ENCODE measurements at places on chromosomes 1 and 21.
A peak's percentile ranks its signal among the peaks of the same experiment; 100 is the strongest.

- DNase-seq = no peak
These were observed 1093.6 kb upstream of the B3GALT2 start for GRCh38 chr1:194279975-194280374.

DNA sequence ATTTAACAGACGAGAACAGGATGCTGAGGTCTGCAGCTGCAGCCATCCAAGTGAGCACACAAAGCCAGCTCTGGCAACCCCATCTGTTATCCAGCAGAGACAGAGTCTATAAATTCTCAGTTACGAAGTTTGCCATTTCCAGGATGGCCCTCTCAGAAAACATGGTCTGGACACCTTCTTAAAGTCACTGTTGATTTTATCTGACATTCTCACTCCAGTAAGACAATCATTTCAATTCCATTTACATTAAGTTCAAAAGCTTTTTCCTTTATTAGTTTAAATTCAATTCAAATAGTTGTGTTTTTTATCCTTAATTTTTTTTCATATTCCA, 125.5 kb downstream of the DMRTB1 start:
- DNase-seq = no peak

DNA sequence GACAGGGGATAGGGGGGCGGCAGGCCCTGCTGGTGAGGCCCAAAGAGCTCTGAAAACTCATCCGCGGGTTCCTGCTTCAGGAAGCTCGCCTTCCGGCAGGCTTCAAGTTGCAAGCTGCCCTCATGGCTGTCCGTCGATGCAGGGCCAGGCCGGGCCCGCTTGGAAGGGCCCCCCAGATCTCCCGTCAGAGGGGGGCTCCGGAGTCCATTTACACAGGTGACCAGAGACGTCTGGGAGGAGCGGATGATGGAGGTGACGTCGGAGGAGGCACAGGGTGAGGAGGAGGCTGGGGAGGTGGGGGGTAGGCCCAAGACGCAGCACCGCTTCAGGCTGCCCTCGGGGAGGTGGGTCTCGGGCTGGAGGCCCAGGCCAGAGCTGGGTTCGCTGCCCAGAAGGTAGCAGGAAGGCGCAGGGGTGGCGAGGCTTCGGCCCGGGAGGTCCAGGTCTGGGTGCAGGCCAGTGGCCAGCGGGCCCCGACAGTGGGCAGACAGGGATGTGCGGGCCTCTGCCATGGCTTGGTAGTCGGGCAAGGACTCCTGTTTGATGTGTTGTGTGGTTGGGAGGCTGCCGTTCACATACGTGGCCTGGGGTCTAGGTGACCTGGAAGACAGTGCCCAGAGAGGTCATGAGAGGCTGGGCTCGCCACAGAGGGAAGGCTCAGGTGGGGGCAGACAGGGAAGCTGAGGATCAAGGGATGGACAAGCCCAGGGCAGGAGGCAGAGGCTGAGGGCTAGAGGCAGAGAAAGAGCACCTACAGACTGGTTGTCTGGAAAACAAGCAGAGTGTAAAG, 135.4 kb downstream of the DMRTB1 start:
- no peak for DNase-seq

DNA sequence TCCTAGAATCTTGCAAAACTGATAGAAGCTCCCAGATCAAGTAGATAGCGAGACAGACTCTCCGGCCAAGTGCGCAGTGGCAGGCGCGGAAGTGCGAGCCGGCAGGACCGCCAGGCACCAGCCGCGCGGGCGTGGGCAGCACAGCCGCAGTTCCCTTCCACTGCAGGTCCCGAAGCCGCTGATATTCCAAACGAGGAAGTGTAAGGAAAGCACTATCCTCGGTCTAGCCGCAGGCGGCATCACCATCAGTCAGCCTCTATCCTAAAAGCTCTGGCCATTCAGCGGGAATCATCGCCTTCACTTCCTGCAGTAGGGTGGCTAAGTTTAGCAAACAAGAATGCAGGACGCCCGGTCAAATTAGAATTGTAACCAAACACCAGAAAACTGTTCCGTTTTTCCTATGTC, 710 bp downstream of the GLRX2 start:
- DNase-seq = no peak

- DNase-seq = no peak
These were observed 4.8 kb downstream of the NTNG1 start for GRCh38 chr1:107145637-107146036.

GRCh38 chr1:65069011-65069565, 78.9 kb upstream of the AK4 start:
- DNase-seq = no peak

DNA sequence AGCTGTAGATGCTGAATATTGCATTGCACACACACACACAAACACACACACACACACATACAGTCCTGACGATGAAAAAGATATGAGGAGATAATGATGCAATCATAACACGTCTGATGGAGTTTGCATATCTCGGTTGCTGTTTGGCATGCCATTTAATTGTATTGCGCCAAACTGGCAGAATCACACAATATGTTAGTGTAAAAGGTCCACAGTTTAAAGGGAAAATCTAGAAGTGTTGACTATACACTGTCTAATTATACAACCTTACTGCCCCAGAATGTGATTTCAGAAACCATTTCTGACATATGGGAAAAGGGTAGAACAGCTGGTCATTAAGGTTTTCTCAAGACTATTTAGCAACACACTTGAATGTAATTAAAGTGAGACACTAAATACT, 123.7 kb upstream of the PROX1 start:
- no peak for DNase-seq

- DNase-seq = no peak
These were observed 1.8 kb downstream of the SMYD2 start for GRCh38 chr1:214282630-214283242.

- no peak for DNase-seq
These were observed 76.2 kb downstream of the DPYD start for GRCh38 chr1:97844552-97845089.

- peak; percentile 58 for DNase-seq
These were observed 39.4 kb downstream of the ABCG1 start for GRCh38 chr21:42258150-42258884.

DNA sequence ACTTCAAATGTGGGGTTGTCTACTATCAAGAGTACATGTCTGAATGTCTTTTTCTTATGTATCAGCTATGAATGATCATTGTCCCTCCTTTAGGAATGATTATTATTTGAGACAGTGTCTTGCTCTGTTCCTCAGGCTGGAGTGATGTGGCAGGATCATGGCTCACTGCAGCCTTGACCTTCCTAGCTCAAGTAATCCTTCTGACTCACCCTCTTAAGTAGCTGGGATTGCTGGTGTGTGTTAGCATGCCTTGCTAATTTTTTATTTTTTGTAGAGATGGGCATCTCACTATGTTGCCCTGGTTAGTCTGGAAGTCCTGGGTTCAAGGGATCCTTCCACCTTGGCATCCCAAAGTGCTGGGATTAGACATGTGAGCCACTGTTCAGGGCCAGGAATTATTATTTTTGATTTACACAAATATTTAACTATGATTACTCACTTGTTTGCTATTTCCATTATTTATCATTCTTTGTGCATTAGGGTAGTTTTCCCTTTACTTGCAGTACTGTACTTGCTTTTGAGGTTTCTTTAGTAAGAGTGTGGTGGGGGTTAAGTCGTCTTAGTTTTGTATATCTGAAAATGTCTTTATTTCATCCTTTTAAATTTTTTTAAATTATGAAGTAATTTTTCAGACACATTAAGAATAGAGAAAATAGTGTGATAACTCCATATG, 12.8 kb downstream of the S100A7 start:
- peak; percentile 38 for DNase-seq

DNA sequence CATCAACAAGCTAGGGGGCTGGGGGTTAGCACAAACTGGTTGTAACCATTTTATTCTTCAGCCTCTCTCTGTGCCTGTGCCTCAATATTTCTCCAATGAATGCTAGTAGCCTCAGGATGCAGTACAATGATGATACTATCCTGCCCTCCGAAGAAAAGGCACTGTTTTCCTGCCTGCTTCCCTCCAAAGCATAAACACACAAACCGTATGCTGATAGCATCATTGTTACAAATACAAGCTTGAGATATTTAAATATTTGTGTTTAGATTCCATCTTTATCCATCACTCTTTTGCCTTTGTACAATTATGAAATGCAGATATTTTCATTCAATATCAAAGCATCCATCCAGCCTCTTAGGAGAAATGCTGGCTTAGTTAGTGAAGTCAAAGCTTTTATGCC, 404.8 kb downstream of the DUSP10 start:
- DNase-seq = no peak

- DNase-seq = peak; percentile 80
These were observed 797 bp downstream of the CC2D1B start for GRCh38 chr1:52365071-52365745.

DNA sequence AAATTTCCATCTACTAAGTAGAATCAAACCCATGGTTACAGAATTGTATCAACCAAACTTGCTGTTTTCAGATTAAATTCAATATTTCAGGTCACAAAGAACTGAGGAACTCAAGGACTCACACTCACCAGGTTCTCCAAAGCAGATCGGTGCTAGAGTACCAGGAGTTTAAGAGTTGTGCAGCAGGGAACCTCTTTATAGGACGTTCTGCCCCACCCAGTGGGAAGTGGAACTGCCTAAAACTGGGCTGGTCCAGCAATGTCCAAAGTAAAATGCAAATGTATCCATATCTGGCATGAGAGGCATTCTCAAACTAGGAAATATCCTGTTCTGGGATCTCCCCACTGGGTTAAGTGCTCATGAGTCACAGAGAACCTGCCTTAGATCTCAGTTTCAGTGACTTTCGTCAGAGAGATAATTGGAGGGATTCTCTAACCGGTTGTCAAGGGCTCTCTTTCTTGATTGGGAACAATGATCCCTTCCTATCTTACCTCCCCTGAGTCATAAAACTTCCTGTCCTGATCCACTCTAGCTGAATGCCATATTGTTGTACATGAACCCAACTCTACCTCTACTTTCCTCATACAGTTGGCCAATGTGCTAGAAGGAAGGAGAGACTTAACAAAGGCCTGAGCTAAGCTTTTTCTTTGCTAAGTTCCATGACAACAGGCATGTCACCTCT, at the start of gene SPRR2D:
Gene SPRR2D, minus strand, starts transcription at position 171 of the 682 bp plus-strand sequence. CDS start 774 bp downstream, outside the sequence.
- DNase-seq = no peak

DNA sequence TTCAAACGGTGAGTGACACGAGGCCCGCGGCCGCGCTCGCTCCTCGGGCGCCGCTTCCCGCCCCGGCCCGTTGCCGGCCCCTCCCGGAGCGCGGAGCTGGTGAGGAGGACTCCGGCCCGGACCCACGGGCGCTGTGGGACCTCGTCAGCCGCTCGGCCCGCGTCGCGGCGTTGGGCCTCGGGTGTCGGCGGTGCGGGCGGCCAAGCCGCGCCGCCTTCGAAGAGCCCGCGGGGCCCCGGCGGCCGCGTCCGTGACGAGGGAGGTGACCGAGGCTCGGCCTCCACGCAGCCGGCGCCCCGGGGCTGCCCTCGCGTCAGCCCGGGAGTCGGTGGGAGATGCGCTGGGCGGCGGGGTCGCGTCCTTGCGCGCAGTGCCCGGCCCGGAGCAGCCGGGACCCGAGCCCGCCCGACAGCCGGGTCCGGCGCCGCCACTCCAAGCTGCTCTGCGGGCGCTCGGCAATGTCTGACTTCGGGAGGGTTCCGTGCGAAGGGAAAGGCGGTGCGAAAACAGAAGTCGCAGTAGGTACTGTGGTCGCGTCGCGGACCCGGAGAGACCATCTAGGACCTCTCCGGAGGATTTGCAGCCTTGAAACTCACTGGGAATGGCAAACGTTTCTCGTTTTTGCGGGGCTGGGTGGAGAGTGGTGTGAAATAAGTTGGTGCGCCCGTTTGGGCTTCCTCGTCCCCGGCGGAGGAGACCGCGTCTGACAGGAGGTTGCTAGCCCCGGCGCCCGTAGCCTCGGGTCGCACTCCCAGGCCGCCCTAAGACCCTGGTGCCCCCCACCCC, 829 bp downstream of the SPEN start:
- no peak for DNase-seq

DNA sequence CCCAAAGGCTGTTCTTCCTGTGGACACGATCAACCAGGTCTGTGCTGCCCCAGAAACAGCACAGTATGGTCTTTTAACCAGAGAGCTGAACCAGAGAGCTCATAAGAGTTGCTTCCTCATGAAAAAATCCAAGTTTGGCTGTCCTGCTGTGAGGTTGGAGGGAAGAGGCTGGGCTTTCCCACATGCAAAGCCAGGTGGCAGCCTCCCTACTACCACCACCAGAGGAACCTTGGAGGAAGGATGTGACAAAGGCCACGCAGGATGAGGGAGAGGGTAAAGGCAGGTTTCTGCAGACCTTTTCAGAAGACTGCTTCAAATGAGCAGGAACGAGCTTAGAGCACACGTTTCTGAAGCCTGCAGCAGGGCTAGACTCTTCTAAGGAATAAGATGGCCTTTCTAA, 27.1 kb downstream of the FAM78B start:
- DNase-seq = no peak

DNA sequence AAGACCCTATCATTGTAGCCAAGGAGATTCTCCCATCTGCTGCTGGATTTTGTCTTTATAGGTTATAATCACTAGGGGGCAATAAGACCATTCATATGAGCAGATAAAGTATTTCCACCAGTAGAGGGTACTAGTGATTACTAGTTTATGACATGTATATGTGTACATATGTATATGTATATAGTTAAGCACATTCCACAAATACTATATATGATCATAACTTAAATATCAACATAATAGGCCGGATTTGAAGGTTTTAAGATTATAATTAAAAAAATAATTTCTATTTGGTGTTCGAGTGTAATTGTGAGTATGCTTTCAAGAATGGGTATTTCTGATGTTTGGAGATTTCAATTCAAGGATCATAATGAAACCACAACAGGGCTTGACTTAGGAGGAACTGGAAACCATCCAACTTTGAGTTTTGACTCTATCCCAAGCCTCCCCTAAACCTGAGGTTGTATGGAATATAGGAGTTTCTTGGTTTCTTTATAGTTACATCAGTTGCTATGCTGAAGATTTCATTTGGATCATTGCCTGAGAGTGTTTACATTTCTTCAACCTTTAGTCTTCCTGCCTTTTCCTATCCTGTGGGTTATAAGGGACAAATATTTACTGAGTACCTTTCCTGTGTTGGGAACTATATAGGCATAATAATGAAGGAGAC, 16.9 kb downstream of the TCEANC2 start:
- DNase-seq = peak; percentile 61

DNA sequence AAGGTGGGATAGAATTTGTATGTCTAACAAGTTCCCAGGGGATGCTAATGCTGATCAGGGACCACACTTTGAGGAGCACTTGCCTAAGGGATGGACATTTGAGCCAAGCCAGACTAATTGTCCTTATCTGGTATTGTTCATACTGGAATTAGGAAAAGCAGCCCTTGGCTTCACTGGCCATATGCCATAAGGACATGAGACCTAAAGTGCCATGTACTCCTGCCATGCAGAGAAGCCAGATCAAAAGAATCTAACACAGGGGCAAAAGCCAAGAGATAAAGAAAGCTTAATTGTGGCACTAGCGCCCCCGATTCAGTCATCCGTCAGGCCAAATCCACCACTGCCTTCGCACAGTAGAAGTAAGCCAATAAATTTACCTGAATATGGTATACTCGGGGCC, 45.7 kb downstream of the RNF11 start:
- DNase-seq = no peak

GRCh38 chr1:44926311-44926781, 60.0 kb downstream of the EIF2B3 start:
- no peak for DNase-seq

GRCh38 chr1:28518745-28519341, 13.0 kb downstream of the RCC1 start:
- no peak for DNase-seq

DNA sequence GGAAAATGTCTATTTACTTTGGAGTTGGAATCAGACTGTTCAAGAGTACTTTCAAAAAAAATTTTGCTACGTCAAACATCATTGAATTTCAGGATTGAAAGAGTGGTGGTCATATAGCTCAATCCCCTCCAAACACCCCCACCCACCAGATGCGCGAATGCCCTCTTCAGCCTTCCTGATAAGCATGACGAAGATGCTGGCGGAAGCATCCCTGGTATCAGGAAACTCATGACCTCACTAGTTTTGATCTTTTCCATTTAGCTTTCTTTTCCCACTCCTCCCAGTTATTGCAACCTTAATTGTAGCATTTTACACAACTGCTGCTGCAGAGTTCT, 104.4 kb downstream of the LEPR start:
- no peak for DNase-seq

All from H4 (cell line).